ENCODE measurements at places on chromosomes 3 and 15.

- ATAC-seq, result no peak
Observed at GRCh38 chr15:68475449-68475848, 43.5 kb upstream of the ITGA11 start.

GRCh38 chr3:49626101-49626581 is 48.0 kb upstream of the APEH start:
- no peak for ATAC-seq

- no peak for ATAC-seq
Observed at GRCh38 chr3:52388933-52389332, 56.0 kb downstream of the SEMA3G start.

DNA sequence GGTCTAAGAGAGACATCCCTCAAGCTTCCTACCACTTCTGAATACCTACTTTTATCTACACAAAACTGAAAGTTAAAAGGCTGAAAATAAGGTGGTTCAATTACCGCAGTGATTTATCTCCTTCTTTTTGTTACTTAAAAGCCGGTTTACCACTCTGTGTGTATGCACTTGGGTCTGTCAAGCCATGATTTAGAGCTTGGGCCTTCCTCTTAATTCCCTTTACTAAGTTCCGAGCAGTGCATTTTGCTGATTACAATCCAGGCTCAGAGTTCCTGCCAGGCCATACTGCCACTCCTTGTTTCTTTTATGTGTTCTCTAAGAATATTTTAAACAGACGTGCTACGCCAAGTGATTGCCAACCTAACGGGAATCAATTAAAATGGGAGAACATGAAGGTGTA is 16.5 kb downstream of the KCTD6 start:
- ATAC-seq, result no peak

DNA sequence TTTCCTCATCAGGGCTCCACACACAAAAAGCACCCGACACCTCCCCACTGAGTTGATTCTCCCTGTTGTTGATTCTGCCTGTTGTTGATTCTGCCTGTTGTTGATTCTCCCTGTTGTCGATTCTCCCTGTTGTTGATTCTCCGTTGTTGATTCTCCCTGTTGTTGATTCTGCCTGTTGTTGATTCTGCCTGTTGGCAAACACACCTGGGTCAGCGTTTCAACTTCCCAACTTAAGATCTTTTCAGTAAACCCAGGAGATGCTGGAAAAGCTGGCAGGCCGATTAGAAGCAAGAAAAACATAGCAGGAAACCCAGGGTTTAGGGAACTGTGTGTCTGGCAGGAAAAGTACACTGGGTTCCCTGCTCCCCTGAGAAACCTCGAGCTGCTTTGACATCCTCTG is 47.9 kb downstream of the TNK2 start:
- no peak for ATAC-seq

DNA sequence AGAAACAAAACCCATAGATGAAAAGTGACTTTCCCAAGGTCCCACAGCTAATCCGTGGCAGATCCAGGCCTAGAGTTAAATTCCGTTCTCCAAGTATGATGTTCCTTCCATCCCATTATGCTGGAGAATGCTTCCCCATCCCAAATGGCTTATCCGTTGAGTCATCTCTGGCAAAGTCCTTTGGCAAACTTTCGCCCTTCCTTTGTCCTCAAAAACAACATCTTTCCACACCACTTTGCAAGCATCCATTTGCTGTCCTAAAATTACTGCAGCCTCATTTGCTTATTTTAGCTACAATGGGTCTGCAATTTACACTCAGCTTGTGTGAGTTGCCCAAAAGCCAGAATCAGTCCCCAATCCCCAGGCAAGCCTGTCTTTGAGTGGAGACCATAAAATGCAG is 304.0 kb upstream of the TLE3 start:
- ATAC-seq, result no peak

- no peak for ATAC-seq
Observed at GRCh38 chr3:13497386-13497785, 17.3 kb downstream of the HDAC11 start.

DNA sequence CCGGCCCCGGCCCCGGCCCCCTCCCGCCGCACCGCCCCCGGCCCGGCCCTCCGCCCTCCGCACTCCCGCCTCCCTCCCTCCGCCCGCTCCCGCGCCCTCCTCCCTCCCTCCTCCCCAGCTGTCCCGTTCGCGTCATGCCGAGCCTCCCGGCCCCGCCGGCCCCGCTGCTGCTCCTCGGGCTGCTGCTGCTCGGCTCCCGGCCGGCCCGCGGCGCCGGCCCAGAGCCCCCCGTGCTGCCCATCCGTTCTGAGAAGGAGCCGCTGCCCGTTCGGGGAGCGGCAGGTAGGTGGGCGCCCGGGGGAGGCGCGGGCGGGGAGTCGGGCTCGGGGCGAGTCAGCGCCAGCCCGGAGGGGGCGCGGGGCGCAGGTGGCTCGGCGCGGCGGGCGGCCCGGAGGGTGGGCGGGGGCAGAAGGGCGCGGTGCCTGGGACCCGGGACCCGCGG is 352 bp downstream of the CHRD start:
- ATAC-seq, result peak; percentile 77

GRCh38 chr3:125202197-125202596 is 10.4 kb downstream of the SLC12A8 start:
- no peak for ATAC-seq

GRCh38 chr3:42831321-42831713 is 22.1 kb downstream of the ACKR2 start:
- peak; percentile 44 for ATAC-seq

GRCh38 chr3:16720367-16720940 is 115.2 kb upstream of the DAZL start:
- ATAC-seq, result no peak

DNA sequence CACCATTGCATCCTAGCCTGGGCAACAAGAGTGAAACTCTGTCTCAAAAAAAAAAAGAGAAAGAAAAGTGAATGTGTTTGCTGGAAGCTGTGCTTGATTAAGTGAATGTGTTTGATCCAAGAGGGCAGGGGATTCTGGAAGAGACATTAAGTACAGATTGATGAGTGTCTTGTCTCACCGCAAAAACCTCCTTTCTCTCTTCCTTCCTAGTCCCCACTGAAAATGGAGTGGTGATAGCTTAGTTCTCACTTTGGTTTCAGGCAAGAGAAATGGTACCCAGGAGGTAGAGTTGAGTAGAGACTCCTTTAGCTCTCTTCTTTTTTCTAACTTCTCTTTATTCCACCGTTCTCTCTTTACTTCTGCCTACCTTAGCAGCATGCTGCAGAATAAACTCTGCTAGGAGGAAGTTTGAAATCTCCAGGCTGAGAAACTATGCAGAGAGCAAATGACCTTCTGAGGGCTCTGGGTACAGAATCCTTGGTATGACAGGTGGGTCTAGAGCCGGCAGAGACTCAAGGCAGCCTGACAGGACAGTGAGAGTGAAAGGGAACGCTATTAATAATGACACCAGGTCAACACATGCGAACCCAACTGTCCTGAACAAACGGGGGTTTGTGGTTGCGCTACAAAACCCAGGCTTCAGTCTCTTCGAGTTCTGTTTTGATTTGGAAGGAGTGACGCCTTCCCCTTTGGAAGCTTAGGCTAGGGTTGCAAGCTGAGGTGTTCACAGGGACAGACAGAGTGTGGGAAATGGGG is 74.9 kb downstream of the SMAD3 start:
- no peak for ATAC-seq

GRCh38 chr3:38018296-38019266 is 10.9 kb downstream of the PLCD1 start:
- ATAC-seq, result no peak

DNA sequence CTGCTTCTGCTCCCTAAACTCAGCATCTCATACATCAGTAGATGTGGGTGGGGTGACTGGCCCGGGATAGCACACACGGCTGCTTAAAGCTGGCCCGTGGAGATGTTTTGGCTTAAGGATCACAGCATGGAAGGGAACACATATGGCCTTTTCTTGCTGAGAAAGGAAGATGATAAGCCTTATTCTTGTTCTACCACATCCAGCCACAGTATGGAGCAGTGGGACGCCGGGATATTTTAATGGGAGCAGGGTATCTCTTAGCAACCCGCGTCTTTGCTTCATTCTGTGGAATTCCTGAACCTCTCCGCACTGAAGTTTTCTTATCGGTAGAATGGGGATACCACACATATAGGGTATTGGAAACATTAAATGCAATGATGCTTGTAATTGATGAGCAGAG is 94.1 kb upstream of the PROK2 start:
- no peak for ATAC-seq

- ATAC-seq, result peak; percentile 43
Observed at GRCh38 chr15:41810651-41811431, 17.1 kb upstream of the JMJD7 start.

GRCh38 chr15:74983725-74984231 is 11.6 kb upstream of the SCAMP5 start:
- no peak for ATAC-seq
